Large intestine (tissue), 12 donors: ENCODE measurements at places on chromosomes 4 and X. TPM values are rescaled to one million over a fixed set of nuclear protein-coding genes. Genes with fewer than 3 reads are reported as not detected.

DNA sequence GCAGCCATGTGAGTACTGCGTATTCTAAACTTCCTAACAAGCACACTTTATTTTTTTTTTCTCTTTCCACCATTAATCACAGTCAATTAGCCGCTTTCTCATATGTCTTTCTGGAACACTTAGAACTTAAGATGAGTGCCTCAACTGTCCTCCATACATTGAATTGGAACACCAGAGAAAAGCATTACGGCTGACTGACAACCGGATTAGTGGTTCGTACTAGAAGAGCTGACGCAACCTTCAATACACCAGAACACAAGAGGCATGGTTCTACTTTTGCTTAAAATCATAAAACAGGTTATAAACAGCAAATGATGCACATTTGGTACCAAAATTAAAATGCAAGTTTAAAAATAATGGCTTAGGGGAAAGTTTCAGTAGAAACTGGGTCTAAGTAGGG is 3.3 kb downstream of the TMEM47 start:
- DNase-seq, result no peak

GRCh38 chrX:12973561-12974304 is 1.2 kb upstream of the TMSB4X start:
- DNase-seq, result no peak

GRCh38 chrX:153469811-153470410 is 465 bp downstream of the HAUS7 start:
- no peak for DNase-seq

Gene GPM6B
- 11.5 TPM for polyA plus RNA-seq

DNA sequence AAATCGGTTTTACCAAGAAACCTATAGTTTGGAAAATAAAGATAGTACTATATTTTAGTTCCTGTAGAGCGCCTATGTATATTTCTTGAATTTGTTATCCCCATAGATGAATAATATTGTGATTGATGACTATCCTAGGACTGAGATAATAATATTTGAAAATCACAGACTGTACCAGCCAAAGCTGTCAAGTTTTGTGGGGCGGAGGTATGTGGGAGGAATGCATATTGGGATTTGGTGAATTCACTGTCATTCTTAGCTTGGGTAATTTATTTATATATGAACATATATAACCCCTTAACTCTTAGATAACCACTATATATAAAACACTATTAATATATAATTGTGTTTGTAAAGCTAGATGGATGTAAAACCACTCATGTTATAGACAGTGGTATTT is 205.5 kb upstream of the ARSJ start:
- DNase-seq, result no peak

- no peak for DNase-seq
Measured at GRCh38 chrX:55702671-55703070, 14.9 kb upstream of the RRAGB start.

- DNase-seq, result no peak
Measured at GRCh38 chrX:10990976-10991375, 120.2 kb upstream of the HCCS start.

- no peak for DNase-seq
Measured at GRCh38 chrX:12034741-12035140, 103.5 kb upstream of the FRMPD4 start.

Gene NUP62CL
- 7.6 TPM for polyA plus RNA-seq

Gene GAGE12E
- polyA plus RNA-seq, result not detected

Gene DCAF8L1
- polyA plus RNA-seq, result 0.01 TPM

GRCh38 chrX:105277132-105277531 is 56.6 kb upstream of the TEX13A start:
- DNase-seq, result no peak

Gene TMEM271
- 0.58 TPM for polyA plus RNA-seq

DNA sequence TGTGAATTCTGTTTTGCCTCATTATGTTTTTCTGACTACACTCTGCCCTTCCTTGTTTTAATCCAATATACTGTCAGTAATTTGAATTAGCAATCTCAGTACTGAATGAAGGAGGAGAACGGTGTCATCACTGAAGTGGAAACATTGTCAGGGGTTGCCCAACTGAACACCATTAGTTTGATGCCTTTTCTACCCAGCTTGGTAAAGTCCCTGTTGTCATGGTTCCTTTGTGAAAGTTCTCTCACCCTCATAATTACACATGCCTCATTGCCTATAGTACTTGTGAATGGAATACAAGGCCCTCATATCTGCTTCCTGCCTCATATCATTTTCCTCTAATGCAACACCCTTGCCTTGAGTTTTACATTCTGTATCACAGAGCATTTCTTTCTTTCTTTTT is 76.9 kb downstream of the RRAGB start:
- no peak for DNase-seq

- no peak for DNase-seq
Measured at GRCh38 chr4:82890528-82890900, 439 bp downstream of the SEC31A start.

Gene CLDN34
- polyA plus RNA-seq, result 0.07 TPM

DNA sequence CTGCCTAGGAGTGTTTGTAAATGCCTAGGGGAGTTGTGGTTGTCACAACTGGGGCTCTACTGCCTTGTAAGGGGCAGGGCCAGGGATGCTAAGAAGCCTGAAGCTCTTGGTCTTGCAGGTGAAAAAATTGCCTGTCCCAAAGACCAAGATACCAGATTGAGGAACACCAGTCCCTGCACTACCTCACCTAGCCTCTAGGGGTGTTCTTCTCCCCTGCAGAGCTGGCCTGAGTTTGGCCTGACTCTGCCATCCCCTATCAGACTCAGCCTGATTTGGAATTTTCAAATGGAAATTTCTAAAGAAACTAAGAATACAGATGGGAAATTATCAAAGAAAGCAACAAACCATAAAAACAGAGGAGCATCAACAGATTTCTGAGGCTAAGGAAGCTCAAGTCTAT is 90.4 kb downstream of the ZC4H2 start:
- no peak for DNase-seq

Gene FHIP1A
- 5.0 TPM for polyA plus RNA-seq

- DNase-seq, result no peak
Measured at GRCh38 chr4:110668463-110669235, 45.8 kb upstream of the PITX2 start.

- peak; percentile 80 for DNase-seq
Measured at GRCh38 chrX:106898462-106898861, 4.7 kb downstream of the RIPPLY1 start.

- no peak for DNase-seq
Measured at GRCh38 chr4:104393655-104394324, 100.9 kb downstream of the CXXC4 start.

Gene C4orf50
- polyA plus RNA-seq, result 0.58 TPM

Gene RAPGEF2
- 43.4 TPM for polyA plus RNA-seq

Gene AMOT
- polyA plus RNA-seq, result 27.7 TPM

DNA sequence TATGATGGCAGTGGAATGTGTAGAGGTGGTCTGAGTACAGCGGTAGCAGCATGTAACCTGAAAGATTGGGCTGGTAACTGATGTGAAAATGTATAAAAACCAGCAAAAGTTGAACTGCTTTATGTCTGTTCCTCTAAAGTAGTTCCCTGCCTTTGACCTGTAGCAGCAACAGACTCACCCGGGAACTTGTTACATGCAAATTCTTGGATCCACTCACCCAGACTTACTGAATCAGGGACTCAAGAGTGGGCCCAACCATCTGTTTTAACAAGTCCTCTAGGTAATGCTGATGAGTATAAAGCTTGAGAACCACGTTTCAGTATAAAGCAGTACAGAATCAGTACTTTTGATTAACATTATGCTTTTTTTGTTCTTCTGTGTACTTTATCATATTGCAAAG is 84.7 kb downstream of the RAP1GDS1 start:
- DNase-seq, result no peak

Gene NPY5R
- polyA plus RNA-seq, result 0.22 TPM

DNA sequence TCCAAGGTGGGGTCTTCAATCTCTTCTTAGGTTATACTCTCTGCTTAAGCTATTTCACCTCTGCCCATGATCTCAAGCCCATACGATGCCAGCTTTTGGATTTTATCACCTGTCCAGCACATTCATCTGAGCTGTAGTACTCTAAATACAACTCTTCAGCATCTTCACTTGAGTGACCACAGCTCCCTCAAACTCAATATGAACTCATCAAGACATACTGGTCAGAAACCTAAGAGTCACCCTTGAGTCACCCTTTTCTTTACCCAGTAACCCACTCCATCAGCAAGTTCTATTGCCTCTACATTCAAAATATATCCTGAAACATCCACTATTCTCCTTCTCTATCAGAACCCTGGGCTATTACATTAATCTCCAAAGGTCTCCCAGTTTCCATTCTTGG is 69.4 kb downstream of the DCHS2 start:
- DNase-seq, result no peak

GRCh38 chr4:1116838-1117237 is 3.5 kb upstream of the RNF212 start:
- no peak for DNase-seq

DNA sequence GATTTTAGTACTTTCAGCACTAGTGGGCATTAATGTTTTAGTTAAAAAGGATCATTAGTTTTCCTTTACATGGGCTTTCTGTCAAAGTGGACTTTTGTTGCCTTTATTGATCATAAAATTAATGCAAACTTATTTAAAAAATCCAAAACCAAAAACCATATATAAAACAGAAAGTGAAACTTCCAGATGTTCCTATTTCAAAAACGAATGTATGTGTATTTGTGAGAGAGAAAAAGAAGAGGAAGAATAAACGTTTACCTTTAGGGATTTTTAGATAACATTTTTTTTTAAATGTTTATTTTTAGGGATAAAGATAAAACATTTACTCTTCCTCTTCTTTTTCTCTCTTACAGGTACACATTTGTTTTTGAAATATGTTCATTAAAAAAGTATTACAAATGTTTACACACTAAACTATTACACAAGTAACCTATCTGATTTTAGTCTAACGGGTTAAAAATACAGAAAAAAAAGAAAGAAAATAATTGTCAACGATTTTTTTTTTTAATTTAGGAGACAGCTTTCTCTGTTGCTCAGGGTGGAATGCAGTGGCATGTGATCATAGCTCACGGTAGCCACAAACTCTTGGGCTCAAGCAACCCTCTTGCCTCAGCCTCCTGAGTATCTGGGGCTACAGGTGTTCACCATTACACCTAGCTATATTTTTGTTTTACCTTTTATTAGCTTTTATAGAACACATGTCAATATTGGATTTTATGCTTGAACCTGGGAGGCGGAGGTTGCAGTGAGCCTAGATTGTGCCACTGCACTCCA is 16.8 kb upstream of the COX18 start:
- no peak for DNase-seq

- peak; percentile 32 for DNase-seq
Measured at GRCh38 chr4:76090241-76090691, 15.8 kb downstream of the ART3 start.

DNA sequence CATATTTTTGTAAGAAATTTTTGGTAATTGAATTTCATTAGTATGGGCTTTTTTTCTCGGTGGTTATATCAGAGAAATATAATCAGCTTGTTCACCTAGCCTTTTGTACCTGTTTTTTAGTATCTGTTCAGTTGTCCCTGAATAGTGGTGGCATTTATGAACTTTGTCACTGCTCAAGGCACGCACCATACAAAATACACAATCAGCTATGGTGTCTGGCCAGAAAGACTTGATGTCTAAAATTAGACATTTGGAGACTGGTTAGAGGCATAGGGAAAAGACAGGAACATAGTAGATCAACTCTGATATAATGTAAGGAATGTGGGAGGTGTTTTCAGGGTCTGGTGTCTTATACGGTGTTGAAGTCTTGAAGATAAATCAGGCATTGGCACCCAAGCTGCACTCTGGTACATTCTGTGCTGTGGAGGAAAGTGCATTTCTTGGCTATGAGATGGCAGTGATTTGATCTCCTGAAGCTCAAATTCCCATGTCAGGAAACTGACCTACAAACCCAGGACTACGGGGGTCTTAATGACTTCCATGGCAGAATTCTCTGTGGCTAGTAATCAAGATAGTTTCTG is 3.6 kb downstream of the ART3 start:
- no peak for DNase-seq

Gene ATP10D
- polyA plus RNA-seq, result 16.2 TPM

Gene GPR119
- polyA plus RNA-seq, result 0.61 TPM

DNA sequence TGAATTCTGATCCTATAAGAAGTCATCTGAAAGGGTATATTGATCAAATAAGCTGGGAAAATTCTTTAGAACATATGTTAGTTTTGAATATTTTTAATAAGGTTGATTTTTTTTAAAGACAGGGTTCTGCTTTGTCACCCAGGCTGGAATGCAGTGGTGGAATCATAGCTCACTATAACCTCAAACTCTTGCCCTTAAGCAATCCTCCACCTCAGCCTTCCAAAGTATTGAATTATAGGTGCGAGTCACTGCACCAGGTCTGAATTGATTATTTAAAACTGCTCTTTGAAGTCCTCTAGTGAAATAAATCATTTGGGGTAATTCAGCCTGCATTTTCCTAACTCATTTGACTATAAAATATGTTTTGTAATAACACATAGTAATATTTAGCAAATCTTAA is 812.3 kb downstream of the PDHA2 start:
- DNase-seq, result no peak

DNA sequence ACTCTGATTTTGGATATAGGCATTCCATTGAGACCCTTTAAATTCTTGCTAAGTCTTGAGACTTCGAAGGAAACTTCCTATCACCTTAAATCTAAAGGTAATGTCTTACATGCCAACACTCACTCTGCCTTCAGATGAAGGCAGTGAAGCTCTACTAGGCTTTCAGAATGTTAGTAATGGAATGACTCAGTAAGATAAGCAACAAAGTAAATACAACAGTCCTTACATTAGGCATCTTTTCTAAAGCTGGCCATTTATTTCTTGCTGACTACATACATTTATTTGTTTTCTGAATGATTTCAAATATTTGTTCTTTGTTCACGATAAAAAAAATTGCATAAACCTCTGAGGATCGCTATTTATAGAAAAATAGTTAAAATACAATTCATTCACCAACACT is 43.5 kb downstream of the ASIC5 start:
- no peak for DNase-seq

DNA sequence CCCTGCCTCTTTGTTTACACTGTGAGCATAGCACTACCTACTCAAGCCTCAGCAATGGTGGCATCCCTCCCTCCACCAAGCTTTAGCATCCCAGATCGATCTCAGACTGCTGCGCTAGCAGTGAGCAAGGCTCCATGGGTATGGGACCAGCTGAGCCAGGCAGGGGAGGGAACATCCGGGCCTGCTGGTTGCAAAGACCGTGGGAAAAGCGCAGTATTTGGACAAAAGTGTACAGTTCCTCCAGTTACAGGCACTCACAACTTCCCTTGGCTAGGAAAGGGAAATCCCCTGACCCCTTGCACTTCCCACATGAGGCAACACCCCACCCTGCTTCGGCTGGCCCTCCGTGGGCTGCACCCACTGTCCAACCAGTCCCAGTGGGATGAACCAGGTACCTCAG is 26.5 kb downstream of the EGF start:
- DNase-seq, result no peak

DNA sequence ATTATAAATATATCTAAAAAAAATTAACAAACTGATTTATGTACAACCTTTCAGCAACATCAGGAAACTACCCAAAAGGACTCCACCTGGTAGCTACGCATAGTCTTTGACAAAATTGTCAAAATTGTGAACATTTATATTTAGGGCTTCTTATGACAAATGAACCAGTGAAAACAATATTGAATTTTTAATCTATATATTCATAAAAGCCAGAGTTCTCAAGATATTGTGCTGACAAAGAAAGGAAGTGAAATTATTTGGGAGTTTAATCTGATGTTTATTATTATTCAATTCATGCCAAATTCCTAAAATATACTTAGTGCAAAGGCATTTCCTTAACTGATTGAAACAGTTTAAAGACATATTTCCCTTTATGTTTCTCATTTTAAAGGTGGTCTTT is 5.3 kb upstream of the SULT1B1 start:
- DNase-seq, result no peak
